GM12892 (cell line): ENCODE measurements at places on chromosomes 12 and 14.

GRCh38 chr14:93709249-93709648 lies 79.0 kb downstream of the PRIMA1 start:
- DNase-seq, result no peak

- no peak for DNase-seq
Observed at GRCh38 chr12:57461276-57461916, 1.8 kb downstream of the GLI1 start.

DNA sequence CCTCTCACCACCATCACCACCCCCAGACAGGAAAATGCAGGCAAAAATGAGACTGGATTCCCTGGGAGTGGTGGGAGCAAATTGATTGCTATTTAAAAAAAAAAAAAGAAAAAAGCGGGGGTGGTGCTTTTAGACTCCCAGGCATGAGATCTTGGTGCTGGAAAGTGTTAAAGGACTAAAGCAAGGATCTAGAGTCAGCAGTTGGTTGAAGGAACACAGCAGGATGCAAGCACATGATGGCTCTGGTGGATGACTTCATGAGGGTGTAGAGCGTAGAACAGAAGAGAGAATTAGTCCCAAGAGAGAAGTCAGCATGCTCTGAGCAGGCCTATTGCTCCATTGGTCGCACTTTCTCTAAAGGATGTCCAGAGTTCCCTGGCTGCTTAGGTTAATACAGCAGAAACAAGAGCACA lies 183.8 kb upstream of the HMGA2 start:
- DNase-seq, result no peak

DNA sequence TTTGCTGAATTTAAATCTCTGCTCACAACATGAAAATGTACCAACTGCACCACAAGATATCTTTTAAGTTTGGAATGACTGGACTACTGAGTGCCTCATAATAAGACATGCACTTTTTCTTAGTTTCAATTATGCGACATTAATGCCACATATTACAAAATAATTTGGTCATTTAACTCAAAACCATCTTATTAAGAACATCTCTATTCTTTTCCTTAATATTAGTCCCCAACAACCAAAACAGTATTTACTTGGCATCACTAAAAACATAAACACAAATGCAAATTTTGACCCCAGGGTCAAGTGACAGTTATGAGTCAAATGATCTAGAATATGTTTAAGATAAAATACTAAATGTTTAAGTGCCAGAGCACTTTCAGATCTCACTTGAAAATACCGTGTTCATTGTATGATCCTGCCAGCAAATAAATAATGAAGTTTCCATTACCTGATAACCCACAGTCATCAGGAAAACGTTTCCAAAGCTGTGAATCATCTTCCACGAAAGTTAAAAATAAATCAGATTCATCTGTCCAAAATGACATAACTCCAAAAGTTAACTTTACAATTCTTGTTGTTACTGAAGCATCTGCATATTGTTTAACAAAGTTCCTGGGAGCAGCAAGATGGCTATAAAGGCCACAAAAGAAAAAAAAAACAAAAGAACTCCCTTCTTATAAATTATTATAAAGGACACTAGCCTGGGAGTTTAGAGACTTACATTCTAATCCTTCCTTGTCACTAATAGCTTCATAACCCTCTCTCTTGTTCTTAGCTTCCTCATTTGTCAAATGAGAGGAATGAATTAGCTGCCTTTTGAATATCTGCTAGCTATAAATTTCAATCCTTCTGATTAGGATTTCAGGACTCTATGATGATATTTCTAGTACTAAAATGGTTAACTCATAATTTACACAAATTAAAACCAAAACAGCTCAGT lies 30.5 kb upstream of the AP4S1 start:
- no peak for DNase-seq

DNA sequence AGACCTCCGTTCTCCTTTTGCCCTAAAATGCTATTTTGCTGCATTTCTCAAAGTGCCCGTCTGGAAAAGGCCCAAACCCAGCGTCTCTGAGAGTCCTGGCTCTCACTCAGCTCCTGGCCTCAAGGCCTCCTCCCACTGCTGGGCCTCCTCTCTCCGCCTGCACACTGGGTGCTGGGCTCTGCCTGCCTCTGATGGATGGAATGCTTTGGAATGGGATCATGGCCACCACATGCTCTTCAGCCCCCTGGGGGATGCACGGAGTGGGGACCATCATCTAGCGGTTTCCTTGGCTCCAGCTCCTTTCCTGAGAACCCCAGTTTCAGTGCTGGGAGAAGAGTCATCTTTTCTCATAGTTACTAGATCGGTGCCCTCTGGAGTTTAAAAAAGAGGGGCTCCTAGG lies 65.2 kb downstream of the KDM2B start:
- no peak for DNase-seq

DNA sequence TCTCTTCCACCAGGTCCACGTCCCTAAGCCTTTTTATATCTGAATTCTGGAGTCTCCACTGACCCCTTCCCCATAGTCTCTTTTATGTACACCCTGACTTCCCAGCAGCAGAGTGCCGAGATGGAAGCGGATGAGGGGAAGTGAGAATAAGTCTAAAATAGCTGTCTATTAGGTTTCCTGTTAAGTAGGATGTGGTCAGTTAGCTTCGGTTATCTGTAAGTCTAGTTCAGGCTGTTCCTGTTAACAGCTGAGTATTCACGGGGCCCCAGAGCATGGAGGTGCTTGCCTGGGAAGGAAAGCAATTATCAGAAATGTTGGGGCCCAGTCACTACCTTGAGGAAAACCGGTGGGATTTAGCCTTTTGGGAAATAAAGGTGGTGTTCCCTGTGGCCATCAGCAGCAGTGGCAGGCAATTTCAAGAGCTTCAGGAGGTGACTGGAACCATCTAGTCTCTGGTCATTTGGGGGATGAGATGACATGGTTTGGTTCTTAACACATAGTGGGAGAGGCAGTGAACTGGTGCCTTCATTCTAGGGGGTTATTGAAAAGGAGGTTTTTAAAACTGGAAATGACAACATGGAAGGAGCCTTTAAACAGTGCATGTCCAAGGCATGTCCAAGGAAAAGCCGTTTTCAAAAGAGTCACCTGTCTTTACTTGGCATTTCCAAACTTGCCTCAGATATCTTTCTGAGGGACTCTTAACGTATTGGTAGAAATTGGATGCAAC lies 21.8 kb downstream of the CHST11 start:
- no peak for DNase-seq

GRCh38 chr12:32877601-32878459 lies 18.7 kb downstream of the PKP2 start:
- no peak for DNase-seq

DNA sequence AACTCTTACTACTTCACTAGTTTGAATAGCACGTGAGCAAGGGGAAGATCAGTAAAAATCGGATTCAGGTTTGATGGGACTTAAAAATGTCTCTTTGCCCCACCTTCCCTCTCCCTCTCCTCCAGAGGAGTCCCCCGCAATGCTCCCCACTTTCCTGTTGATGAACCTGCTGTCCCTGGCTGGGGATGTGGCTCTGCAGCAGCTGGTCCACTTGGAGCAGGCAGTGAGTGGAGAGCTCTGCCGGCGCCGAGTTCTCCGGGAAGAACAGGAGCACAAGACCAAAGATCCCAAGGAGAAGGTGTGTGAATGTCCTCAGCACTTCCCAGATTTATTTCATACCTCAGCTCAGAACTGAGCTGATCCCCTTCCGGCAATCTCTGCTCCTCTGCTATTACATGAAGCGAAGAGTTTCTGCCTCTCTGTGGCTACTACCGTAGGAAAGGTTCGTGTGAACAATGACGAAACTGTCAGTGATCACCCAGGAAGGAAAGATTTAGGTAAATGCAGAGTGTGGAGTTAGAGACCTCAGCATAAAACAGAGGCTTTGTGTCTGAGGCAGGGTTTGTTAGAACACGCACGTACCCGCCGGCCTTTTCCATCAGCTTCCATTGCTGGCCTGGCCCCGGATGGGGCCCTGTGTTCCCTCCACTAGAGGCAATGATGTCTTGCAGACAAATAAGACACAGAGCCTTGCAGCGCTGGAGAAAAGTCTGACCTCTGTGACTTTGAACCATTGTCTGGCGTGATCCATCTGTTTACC lies 7.4 kb upstream of the GAPDH start:
- DNase-seq, result no peak

DNA sequence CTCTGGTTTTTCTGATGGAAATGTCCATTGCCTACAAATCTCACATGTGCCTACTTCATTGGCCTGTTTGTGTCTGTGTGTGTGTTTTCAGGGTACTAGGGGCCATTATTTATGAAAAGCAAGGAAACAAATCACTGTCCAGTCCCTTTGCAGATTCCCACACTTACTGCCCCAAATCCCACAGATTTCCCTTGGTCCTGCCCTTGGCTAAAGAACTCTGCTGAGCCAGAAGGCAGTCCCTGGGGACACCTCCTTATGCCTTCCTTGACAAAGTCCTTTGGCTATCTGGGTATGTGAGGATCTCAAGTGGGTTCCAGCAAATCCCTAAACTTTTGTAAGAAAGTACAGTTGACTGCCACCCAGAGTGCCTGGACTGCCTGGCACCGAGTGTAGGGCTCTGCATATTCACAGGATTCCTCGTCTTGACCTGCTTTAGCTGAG lies 388.1 kb downstream of the BCAT1 start:
- no peak for DNase-seq

- DNase-seq, result no peak
Observed at GRCh38 chr14:62819931-62820330, 225.3 kb downstream of the KCNH5 start.

GRCh38 chr14:35385042-35385839 lies 19.3 kb downstream of the NFKBIA start:
- no peak for DNase-seq

- peak; percentile 16 for DNase-seq
Observed at GRCh38 chr12:110102255-110102654, 21.9 kb upstream of the IFT81 start.

DNA sequence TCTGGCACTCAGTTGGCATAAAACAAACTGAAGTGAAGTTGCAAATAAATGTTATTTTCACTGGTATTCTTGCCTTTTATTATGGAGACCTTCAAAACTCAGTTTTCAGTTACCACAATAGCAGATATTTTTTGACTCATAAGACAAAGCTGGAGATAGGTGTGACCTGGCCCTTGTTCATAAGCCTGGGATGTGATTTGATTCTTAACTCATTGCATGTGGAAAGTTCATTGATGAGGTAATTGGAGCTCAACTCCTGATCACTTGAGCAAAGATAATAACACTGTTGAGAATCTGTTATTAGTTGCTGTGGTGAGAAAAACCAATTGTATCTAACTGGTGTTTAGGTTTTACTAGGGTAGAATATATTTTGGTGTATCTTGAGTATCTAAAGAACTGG lies 105.1 kb downstream of the AEBP2 start:
- DNase-seq, result no peak

GRCh38 chr14:28280997-28281598 lies 485.5 kb upstream of the FOXG1 start:
- DNase-seq, result no peak

GRCh38 chr12:46177025-46177424 lies 91.8 kb downstream of the SLC38A1 start:
- DNase-seq, result no peak

DNA sequence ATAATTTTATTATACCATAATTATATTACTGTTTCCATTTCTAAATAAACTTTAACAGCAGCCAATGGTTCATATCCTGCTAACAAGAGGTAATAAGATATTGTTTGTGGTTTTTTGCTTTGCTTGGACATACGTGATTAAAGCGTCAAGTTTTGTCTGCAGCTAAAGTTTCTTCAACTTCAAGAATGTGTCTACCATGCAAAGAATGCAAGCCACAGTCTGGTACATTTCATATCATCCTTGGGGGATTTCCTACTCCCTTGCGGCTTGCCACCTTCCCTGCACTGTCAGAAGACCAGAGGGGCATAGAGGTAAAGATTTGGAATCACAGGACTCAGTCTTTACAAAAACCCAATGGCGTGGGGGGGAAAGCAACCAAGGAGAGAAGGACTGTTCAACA lies 125.2 kb downstream of the MED13L start:
- DNase-seq, result no peak

GRCh38 chr12:9404469-9405260 lies 196.5 kb upstream of the PZP start:
- DNase-seq, result peak; percentile 40

GRCh38 chr12:24600996-24601395 lies 347.9 kb downstream of the BCAT1 start:
- no peak for DNase-seq

- DNase-seq, result no peak
Observed at GRCh38 chr14:79476552-79476951, 734.8 kb downstream of the DIO2 start.

DNA sequence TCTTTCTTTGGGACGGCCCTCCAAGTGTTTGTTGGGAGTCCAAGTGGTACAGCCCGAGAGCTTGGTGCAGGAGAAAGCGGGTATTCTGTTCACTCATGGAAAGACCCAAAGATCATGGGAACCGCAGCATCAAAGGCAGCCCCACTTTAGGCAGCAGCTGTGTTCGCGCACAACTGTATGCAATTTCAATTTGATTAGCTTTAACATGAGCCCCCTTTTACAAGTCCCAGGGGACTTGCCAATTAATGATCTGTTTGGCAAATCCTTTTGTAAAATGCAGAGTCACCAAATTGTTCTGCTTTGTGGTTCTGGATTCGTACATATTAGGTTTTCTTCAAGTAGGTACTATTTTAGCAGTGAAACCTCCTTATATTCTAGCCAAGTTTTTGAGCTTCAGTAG lies 217.7 kb downstream of the AACS start:
- DNase-seq, result no peak

DNA sequence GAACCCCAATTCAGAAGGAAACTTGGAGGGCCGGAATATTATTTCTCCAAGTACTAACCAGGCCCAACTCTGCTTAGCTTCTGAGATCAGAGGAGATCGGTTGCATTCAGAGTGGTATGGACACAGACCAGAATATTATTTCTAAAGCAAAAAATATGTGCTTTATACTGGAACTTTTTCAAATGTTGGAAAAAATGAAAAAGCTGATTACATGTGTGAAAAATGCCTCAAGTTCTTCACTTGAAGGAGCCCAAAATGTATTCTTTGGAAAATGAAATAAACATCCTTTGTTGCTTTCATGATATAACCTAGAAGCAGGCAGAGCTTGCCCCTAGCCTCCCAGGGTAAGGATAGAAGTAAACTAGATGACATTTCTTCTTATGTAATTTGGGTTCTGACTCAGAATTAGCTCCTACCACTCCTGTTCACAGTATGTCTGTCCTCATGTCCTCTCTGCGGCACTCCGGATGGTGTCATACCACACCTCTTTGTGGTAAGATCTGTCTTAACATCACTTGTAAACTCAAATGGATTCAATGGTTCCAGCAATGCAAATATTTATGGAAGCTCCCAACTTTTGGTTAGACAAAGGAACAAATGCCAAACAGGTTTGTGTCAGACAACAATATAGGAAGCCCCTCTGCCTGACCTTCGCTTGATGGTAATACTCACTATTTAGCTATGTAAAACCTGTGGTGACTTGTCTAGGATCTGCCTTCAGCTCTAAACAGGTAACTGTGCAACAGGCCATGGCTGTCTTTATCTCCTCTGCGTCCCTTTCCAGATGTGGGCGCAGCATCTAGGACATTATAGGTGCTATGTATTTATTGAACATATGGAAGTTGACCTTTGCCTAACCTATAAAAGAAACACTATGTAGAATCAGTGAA lies 178.5 kb downstream of the SSPN start:
- no peak for DNase-seq

- DNase-seq, result no peak
Observed at GRCh38 chr12:221736-222135, 7.8 kb upstream of the SLC6A12 start.

- no peak for DNase-seq
Observed at GRCh38 chr12:91275321-91275720, 92.7 kb upstream of the DCN start.
